ENCODE measurements at places on chromosomes 6 and 20.

DNA sequence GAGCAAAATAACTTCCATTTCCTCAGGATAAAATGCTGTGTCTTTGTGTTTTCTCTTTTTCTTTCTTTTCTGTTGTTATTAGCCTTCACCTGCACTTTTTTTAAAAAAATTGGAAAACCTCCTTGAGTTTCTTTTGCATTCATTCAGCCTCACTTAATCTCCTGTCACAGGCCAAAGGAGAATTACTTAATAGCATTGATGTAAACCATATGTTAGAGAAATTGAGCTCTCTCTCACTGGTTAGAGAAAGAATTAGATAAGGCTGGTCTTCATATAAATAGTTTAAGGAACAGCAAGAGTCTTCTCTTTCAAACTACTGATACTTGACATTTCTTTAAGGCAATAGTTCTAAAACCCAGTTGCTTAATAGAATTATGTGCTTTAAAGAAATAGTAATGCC lies 564.2 kb downstream of the TFAP2B start:
- H3K27ac ChIP-seq: no peak overlapping the region
- no peak overlapping the region for H3K4me3 ChIP-seq
- H3K4me1 ChIP-seq: no peaks in the 10 kb centered on the region
- H3K27me3 ChIP-seq: no peaks in the 10 kb centered on the region
- no peaks in the 10 kb centered on the region for H3K36me3 ChIP-seq

DNA sequence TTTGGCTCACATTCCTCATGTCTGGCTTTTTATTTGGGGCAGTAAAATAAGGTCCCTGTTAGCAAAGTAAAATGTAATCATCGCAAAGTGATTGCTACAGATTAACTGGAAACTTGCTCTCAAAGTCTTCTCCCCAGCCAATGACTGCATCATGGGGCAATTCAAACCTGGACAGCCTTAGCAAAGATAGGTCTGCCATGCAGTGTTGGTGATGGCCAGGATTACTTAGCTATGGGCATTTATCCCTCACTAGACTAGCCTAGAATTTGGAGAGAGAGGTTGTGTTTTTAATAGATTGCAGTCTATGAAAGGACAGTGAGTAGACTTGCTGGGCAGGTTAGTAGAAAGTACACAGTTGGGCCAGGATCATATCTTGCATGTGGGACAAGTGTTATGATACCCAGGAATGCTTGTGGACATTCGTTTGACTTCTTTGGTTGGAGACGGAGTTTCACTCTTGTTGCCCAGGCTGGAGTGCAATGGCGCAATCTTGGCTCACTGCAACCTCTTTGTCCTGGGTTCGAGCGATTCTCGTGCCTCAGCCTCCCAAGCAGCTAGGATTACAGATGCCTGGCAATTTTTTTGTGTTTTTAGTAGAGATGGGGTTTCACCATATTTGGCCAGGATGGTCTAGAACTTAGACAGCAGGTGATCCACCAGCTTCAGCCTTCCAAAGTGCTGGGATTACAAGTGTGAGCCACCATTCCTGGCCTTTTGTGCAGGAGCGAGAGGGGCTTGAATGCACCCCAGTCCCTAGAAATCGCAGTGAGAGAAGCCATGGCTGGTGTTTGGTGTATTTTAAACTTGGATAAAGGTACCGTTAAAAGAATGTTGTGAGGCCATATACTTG lies 3.4 kb downstream of the RPS12 start:
- H3K27ac ChIP-seq: no peak overlapping the region
- H3K4me1 ChIP-seq: peaks cover 5% of the 10 kb centered on the region
- H3K27me3 ChIP-seq: no peaks in the 10 kb centered on the region
- H3K36me3 ChIP-seq: peaks cover 37% of the 10 kb centered on the region

- no peaks in the 10 kb centered on the region for H3K27me3 ChIP-seq
- no peak overlapping the region for H3K27ac ChIP-seq
- peaks cover 13% of the 10 kb centered on the region for H3K4me1 ChIP-seq
- no peak overlapping the region for H3K4me3 ChIP-seq
- no peaks in the 10 kb centered on the region for H3K36me3 ChIP-seq
- no peak for DNase-seq
These were observed 60.1 kb downstream of the GFOD1 start for GRCh38 chr6:13427316-13427715.

DNA sequence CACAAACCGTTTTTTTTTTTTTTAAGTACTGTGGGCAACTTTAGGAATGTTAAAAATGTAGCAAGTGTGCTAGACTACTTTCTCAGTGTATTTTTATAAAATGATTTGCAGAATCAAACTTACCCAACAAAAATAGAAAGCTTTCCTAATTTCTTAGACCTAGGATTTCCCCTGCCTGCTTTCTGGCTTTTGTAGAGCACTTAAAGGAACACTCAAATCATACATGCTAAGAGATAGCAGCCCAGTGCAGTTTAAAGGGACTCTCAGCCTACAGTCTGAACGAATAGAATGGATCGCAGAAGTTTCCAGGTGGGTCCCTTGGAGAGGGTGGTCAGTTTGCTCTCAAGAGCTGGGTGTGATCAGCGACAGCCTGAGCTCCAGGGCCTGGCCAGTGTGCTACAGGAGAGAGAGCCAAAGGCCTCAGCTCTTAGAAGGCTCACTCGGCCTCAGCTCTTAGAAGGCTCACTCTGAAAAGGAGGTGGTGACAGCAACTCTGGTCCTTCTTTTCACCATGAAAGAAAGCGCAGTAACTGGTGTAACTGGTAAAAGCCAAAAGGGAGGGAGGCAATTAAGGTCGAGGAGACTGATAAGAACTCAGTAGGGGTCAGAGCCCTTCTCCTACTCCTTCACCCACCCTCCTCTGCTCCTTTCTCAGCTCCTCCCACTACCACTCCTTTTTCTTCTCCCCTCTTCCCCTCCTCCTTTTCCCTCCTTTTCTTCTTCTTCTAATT lies 142.4 kb downstream of the ZFP64 start:
- peak overlapping the region; percentile 69 for H3K27ac ChIP-seq
- no peaks in the 10 kb centered on the region for H3K27me3 ChIP-seq
- DNase-seq: peak; percentile 27
- H3K36me3 ChIP-seq: no peaks in the 10 kb centered on the region
